Right ventricle myocardium inferior (tissue), 1 donor: ENCODE measurements at places on chromosomes 13 and 19.

GRCh38 chr13:31044364-31045285 lies 112.2 kb downstream of the TEX26 start:
- peak; percentile 88 for DNase-seq

DNA sequence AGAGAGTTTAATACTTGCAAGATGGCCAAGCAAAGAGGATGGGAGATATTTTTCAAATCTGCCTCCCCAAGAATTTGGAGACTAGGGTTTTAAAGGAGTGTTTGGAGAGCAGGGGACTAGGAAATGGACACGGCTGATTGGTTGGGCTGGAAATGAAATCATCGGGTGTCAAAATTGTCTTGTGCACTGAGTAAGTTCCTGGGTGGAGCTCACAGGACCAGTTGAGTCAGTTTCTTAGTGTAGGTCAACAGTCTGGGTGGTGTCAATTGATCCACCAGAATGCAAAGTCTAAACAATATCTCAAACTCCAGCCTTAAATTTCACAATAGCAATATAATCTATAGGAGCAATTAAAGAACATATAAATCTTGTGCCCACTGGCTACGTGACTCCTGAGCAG lies 23.0 kb upstream of the CEACAM4 start:
- no peak for DNase-seq

GRCh38 chr19:18840288-18841267 lies 8.8 kb downstream of the UPF1 start:
- DNase-seq = no peak

DNA sequence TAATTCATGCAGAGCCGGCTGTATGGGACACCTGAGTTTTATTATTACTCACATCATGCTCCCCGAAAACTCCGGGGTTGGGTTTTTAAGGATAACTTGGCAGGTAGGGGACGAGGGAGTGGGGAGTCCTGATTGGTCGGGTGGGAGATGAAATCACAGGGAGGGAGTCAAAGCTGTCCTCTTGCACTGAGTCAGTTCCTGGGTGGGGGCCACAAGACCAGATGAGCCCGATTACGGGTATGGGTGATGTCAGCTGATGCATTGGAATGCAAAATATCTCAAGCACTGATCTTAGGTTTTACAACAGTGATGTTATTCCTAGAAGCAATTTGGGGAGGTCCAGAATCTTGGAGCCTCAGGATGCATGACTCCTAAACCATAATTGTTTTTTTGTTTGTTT lies 18.6 kb upstream of the COG3 start:
- no peak for DNase-seq

- DNase-seq = no peak
Observed at GRCh38 chr13:31037874-31038500, 105.5 kb downstream of the TEX26 start.

- DNase-seq = no peak
Observed at GRCh38 chr19:29015569-29015968, 197.4 kb downstream of the UQCRFS1 start.

- DNase-seq = no peak
Observed at GRCh38 chr19:29668746-29669609, 3.7 kb downstream of the PLEKHF1 start.

- no peak for DNase-seq
Observed at GRCh38 chr13:47126432-47126831, 229.6 kb upstream of the HTR2A start.

DNA sequence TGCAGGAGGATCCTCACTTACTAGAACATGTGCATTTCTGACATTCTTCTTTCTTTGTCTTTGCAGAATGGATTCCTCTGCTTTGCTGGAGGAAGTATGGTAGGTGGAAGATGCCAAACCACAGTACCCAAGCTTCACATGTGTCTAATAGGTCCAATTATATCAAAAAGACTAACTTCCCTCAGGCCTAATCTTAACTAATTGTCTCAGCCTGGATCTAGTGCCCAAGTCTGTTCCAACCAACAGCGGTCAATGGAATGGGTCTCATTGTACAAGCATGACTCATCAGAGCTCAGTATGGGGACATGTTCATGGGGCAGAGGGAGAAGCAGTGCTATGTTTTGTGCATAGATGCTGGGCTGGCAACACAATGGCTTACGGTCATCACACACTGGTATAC lies 81.6 kb upstream of the CSNK1A1L start:
- no peak for DNase-seq

GRCh38 chr19:48772503-48772953 lies 17.2 kb downstream of the FGF21 start:
- no peak for DNase-seq

DNA sequence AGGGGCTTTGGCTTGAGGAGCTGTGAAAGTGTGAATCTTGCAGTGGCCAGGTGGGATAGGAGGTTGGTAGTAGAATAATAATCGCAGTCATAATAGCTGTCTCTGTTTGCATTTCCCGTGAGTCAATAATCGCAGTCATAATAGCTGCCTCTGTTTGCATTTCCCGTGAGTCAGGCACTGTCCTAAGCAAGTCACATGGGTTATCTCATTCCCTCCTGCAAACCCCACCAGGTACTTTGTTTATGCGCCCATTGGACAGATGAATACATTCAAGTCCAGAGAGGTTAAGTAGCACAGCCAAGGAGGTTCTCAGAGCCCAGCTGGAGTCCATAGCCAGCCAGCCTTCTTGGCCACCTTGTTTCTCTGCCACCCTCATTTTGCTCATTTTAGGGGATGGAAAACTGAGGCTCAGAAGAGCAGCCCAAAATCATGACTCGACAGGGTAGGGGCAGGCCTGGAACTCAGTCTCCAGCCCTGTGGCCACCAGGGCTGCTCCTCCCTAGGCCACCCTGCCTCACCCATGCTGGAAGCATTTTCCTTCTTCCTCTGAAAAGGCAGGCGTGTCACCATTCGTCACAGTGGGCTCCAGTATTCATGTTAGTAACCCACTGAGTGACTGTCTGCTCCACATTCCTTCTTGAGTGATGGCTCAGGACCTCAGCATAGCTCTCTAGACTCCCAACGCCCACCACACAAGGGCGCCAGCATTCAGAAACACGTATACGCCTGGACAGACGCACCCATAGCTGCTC lies 206.2 kb downstream of the URI1 start:
- DNase-seq = no peak

GRCh38 chr19:33524024-33524664 lies 2.6 kb upstream of the PEPD start:
- DNase-seq = no peak

- DNase-seq = no peak
Observed at GRCh38 chr19:2042485-2043250, 8.4 kb downstream of the MKNK2 start.

- no peak for DNase-seq
Observed at GRCh38 chr13:79989217-79989661, 351.7 kb downstream of the SPRY2 start.

GRCh38 chr13:112756511-112756966 lies 66.7 kb downstream of the ATP11A start:
- no peak for DNase-seq

- DNase-seq = no peak
Observed at GRCh38 chr19:57559008-57559403, 657 bp downstream of the ZNF550 start.

DNA sequence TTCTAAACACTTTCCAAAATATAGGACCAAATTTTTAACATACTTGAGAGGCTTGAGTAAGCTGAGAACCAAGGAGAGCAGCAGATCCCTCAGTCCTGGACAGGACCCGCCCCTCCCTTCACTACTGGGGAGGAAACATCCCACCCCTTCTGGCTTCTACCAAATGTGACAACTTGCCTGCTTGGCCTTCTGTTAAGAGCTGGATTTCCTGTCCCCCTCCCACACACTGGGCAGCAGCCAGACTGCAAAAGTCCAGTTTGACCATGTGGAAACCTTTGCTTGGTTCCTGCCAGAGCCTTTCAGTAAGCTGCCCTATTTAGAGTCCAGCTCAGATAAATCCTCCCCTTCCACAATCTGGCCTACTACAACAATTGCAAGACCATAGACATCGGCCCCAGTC lies 84.3 kb downstream of the FGF14 start:
- DNase-seq = peak; percentile 90

GRCh38 chr13:110356362-110356761 lies 49.3 kb downstream of the COL4A2 start:
- DNase-seq = no peak

- DNase-seq = no peak
Observed at GRCh38 chr19:55091126-55091910, 15.6 kb downstream of the EPS8L1 start.

GRCh38 chr19:23365222-23365621 lies 30.0 kb downstream of the ZNF91 start:
- no peak for DNase-seq

GRCh38 chr19:47049307-47049700 lies 880 bp upstream of the TMEM160 start:
- peak; percentile 31 for DNase-seq

- DNase-seq = no peak
Observed at GRCh38 chr13:60318186-60318585, 78.8 kb upstream of the TDRD3 start.

DNA sequence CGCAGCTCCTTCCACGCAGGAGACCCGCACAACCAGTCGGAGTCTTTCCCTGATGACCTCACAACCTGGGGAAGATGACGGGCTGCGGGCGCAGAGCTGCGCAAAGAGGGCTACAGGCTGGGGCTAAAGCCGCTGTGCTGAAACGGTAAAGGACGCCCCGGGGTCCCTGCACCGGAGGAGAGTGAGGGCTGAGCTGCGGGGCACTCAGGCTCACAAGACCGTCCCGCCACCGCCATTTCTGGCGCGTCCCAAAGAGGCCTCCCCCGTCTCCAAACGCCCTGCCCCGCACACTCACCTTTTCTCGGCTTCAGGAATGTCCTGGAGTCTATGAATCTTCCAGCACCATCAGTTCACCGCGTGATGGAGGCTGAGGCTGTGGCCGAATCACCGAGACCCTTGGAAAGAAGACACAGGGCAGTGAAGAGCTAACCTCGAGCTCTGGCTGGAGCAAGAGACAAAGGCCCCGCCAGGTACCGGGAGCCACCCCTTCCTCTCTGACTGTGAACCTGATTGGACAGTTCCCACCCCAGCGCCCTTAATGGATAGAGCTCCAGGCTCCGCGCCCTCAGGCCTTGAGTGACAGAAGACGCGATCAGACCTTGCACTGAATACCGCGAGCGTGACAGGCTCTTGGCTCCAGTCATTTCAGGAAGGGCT lies 41.8 kb upstream of the ZNF429 start:
- no peak for DNase-seq
